ENCODE measurements at places on chromosomes 3 and 15.

- no peak for DNase-seq
Observed at GRCh38 chr15:68061171-68061570, 7.1 kb downstream of the PIAS1 start.

- DNase-seq: no peak
Observed at GRCh38 chr3:150761831-150762661, 923 bp downstream of the SIAH2 start.

GRCh38 chr3:124760601-124761000 is 30.3 kb downstream of the UMPS start:
- no peak for DNase-seq

- DNase-seq: no peak
Observed at GRCh38 chr3:132726341-132726823, 4.2 kb upstream of the NPHP3 start.

Data from T1000 (cell line).